MM.1S (cell line): ENCODE measurements at places on chromosomes 7 and 10.

DNA sequence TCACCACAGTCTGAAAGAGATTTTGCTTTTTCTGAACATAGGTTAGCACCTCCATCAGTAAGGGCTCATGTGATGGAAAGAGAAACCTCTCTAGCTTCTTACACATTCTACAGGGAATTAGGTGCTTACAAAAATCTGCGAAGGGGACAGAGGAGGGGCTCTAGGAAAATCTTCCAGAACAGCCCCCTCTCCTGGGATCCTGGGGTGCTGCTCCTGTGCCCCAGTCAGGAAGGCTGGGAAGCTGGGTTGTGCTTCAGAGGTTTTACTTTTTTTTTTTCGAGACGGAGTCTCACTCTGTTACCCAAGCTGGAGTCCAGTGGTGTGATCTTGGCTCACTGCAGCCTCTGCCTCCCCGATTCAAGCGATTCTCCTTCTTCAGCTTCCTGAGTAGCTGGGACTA lies 7.5 kb upstream of the FAM171A1 start:
- no peak for DNase-seq

GRCh38 chr7:155002411-155003091 lies 373 bp downstream of the PAXIP1 start:
- DNase-seq: peak; percentile 58

GRCh38 chr7:140876519-140877248 lies 48.0 kb downstream of the BRAF start:
- DNase-seq: peak; percentile 88

DNA sequence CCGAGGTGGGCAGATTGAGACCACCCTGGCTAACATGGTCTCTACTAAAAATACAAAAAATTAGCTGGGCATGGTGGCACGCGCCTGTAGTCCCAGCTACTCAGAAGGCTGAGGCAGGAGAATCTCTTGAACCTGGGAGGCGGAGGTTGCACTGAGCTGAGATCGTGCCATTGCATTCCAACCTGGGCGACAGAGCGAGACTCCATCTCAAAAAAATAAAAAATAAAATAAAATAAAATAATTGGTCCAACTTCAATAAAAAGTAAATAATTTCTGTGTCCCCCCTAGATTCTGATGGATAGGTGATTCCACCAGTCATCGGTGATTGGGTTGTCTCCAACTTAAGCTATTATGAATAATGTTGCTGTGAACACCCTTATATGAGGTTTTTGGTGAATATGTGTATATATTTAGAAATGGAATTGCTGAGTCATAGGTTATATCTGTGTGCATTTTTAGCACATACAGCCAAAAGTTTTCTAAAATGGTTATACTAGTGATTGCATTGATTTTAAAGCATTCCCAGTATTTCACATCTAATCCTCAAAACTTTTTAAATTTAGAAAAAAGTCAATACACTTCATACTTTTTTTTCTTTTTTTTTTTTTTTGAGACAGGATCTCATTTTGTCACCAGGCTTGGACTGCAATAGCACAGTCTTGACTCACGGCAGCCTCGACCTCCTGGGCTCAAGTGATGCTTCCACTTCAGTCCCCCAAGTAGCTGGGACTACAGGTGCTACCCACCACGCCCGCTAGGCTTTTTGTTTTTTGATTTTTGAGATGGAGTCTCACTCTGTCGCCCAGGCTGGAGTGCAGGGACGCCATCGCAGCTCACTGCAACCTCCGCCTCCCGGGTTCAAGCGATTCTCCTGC lies 13.7 kb upstream of the SRPK2 start:
- DNase-seq: no peak

DNA sequence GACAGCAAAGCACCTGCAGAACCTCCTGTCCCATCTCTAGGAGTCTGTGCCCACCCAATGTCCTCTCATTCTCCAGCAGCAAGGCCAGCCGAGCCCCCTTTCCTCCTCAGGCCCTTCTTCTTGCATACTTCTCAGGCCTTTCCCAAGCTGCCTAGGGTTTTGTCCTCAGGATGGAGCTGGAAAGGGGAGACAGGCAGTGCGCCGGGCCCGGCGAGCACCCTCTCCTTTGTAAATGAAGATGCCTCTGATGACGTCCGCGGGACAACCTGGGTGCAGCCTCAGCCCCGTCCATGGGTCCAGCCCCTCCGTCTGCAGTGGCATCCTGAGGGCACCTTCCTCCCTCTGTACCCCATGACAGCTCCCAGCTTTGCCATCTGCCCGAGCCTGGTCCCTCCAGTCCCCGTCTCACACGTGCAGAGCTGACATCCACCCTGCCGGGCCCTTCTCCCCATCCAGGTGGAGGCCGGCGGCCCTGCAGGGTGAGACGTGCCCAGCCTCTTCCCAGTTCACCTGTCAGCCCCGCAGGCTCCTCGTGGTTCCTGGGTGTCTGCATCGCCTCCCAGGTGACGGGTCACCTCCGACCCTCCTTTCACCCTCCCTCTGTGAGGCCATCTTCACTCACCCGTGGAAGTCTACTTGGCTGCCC lies 36.4 kb downstream of the JAKMIP3 start:
- no peak for DNase-seq

DNA sequence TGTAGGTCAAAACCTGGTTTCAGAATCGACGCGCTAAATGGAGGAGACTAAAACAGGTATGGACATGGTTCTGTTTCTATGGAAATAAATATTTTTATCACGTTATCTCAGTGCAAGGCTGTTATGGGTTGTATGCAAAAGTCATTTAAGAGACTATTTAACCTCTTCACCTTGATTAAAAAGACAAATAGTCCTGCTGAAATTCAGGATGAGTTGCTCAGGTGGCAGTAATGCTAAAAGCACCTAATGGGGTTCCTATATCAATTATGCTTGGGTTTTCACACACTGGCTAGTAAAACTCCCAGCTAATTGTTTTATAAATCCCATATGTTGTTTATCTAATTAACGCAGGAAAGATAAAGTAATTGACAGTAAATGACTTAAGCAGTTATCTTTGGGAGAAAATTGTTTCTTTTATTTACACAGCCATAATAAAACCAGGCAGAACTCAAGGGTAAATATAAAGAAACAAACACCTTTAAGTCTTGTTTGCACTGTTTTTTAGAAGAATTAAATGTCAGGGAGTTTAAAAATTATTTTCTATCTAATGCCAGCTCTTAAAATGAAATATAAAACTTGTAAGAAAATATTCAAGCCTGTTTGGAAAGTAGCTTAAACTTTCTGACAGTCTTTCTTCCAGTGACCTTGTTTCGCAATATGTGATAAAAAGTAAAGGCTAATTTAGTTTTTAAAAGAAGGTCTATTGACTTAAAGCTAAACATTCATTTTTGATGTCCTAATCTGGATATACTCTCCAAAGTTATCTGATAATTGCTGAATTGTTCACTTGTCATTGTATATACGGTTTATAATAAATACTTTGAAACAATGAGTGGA lies 3.2 kb downstream of the HHEX start:
- DNase-seq: no peak

DNA sequence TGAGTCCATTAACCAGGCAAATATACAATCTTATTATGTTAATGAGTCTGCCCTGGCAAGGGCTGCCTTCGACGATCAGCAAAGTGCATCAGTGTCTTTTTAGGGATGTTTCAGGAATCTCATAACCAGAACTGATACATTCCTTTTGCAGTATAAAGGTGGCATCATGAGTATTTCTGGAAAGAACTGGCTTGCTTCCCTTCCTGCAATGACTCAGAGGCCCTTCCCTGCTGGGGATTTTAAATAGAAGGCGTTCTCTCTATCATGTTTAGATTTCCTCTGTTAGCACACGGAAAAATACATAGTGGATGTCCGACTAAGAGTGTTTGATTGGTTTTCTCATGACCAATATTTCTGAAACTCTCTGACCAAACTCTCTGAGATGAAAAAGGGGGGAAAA lies 1.8 kb downstream of the NPS start:
- DNase-seq: no peak

GRCh38 chr10:58932126-58932525 lies 244.3 kb upstream of the PHYHIPL start:
- no peak for DNase-seq

- no peak for DNase-seq
Observed at GRCh38 chr10:71339796-71340589, 20.9 kb downstream of the SLC29A3 start.
